ENCODE measurements at places on chromosomes 6 and 20. TPM values are rescaled to one million over a fixed set of nuclear protein-coding genes. Genes with fewer than 3 reads are reported as not detected.

DNA sequence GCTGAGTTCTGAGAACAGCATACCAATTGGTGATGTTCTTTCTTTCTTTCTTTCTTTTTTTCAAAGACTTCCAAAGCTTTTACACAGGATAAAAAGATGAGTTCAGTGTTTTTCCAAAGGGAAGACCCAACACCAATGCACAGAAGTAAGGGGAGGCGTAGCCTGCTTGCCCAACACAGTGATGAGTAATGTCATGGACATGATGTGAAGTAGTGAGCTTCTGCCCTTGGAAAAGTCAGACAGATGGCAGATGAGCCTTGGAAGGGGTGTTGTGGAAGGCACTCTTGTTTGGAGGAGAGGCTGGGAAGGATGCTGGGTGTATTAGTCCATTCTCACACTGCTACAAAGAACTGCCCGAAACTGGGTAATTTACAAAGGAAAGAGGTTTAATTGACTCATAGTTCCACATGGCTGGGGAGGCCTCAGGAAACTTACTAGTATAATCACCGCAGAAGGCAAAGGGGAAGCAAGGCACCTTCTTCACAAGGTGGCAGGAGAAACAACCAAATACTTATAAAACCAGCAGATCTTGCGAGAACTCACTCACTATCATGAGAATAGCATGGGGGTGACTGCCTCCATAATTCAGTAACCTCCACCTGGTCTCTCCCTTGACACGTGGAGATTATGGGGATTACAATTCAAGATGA is 12.6 kb downstream of the LRP11 start:
- DNase-seq = no peak

- no peak for DNase-seq
These were observed 42.8 kb upstream of the TASP1 start for GRCh38 chr20:13681248-13682125.

- no peak for DNase-seq
These were observed 115.7 kb downstream of the RWDD2A start for GRCh38 chr6:83308833-83309232.

Gene SALL4
- total RNA-seq = 3.5 TPM

DNA sequence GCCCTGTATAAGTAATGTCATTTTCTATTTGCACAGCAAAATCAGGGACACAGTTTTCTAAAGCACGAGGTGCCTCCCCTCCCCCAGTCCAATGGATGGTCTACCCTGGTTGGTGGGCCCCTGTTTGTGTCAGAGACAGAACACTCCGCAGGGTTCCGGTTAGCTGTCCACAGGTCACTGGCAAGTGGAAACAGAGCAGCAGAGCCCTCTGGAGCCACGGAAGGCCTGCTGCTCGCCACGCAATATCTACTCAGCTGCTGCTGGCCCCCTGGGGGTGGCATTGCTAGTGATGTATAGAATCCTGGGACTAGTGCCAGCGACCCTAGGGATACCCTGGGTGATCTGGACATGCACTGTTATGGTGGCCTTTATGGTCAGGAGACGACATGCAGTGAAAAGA is 50.4 kb downstream of the RIN2 start:
- DNase-seq = no peak

Gene KHDC1L
- total RNA-seq = not detected

DNA sequence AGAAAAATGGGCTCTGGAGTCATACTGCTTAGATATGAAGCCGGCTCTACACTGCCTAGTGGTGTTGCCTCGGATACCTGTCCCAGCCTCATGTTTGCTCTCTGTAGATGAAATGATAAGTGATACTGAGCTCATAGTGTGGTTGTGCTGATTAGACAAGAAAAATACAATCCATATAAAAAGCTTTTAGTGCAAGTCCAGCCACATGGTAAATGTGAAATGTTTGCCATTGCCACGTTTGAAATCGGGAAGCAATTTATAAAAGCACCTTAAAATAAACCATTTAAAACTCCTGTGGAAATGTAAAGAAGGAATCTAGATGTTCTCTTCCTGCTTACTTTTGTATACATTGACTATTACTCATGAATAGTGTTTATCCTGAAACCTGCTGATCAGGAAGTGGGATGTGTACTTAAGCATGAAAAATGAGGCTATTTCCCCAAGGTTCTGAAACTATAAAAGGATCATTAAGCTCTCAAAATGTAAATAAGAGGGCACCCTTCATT is 13.1 kb upstream of the PBOV1 start:
- DNase-seq = no peak

Gene LY6G5C
- 3.5 TPM for total RNA-seq

DNA sequence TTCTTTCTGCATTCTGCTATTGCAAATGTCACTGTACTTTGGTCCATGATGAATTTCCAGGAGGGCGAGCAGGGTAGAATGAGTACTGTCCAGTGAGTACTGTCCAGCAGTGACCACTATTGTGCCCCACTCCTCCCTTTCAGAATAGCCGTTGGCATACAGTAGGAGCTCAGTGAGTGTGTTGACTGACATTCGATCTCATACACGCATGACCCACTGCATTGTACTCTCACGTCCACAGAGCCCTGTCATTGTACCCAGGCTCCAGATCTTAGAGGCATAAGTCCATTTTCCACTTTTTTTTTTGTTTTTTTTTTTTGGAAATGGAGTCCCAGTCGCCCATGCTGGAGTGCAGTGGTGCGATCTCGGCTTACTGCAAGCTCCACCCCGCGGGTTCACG is 8.2 kb downstream of the DYNLRB1 start:
- no peak for DNase-seq

GRCh38 chr6:7203939-7204338 is 96.2 kb downstream of the RREB1 start:
- no peak for DNase-seq

DNA sequence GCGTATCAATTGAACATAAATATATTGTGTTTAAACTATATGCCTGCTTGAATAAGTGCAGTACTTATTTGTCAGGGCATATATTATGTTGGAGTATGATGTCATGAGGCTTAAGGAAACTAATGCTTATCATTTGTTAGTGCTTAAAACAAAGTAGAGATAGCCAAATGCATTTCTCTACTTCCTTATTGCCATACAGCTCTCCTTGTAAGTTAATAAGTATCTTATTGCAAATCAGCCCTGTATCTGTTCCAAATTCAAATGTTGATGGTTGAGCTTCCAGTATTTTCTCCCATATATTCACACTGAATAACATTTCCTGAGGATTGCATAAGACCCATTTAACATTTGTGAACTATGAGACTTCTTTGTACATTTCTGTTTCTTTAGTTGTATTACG is 57.8 kb downstream of the CARMIL1 start:
- no peak for DNase-seq

Gene RSPO3
- not detected for total RNA-seq

GRCh38 chr6:150002710-150003109 is 22.6 kb downstream of the RAET1L start:
- DNase-seq = no peak

Gene ENPP1
- under 0.01 TPM for total RNA-seq

Gene PRICKLE4
- 4.6 TPM for total RNA-seq

- peak; percentile 41 for DNase-seq
These were observed 119.1 kb downstream of the DHX35 start for GRCh38 chr20:39081255-39081654.

GRCh38 chr6:132614554-132614953 is 9.5 kb downstream of the TAAR2 start:
- peak; percentile 27 for DNase-seq

Gene PDYN
- not detected for total RNA-seq

- peak; percentile 76 for DNase-seq
These were observed 124.2 kb downstream of the LY86 start for GRCh38 chr6:6712449-6713403.

Gene BMP5
- total RNA-seq = not detected

DNA sequence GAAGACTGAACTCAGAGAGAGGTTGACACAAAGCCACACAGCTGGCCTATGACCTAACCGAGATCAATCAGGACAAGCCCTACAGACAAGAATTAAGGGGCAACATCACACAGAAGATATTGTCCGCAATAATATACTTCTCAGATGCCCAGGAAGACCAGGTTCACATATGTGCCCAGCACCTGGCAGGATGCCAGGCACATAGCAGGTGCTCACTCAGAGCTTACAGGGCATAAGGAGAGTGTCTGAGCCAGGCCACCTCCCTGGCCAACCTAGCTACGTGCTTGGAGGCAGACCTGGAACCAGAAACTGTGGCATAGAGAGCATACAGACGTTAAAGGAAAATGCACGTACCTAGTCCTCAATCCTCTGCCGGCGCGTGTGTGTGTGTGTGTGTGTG is 87.0 kb upstream of the LRFN2 start:
- DNase-seq = no peak

GRCh38 chr6:20577173-20577688 is 43.0 kb downstream of the CDKAL1 start:
- DNase-seq = no peak

DNA sequence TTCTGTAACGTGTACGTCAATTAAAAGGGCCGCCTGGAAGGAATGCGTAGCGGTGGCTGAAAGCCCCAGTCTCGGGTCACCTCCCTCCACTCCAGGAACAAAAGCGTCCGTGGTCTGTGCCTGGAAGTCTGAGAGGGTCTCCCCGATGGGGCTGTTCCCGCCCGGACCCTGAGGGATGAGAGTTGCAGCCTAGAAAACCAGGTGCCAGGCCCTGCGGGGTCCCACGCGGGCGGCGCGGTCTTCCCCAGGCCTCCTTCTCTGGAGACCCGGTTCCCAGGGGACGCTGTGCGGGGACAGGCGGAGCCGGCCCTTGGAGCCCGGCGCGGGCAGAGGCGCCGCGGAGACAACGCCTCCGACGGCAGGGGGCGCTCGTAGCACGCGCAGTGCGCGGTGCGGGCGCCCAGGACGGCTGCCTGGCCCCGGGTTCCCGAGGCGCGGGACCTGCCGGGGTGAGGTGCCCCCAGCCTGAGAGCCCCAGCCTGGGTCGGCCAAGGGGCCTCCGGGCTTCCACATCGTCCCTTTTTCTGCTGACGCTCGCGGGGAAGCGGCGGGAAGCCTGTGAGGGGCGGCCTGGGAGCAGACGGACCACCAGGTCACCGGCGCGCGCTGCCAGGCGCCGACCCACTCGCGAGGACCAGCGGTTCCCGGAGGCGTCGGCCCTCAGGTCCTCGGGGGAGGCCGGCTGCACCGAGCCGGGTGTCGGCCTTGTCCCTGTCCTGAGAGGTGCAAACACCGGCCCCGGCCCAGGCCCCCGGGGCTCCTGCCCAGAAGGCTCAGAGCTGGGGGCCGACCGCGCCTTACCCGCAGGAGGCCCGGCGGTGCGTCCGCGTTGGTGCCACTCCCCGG is 5.3 kb upstream of the FOXC1 start:
- peak; percentile 66 for DNase-seq

GRCh38 chr20:63206878-63207277 is 9.1 kb downstream of the YTHDF1 start:
- DNase-seq = no peak

Gene BPIFB4
- not detected for total RNA-seq

DNA sequence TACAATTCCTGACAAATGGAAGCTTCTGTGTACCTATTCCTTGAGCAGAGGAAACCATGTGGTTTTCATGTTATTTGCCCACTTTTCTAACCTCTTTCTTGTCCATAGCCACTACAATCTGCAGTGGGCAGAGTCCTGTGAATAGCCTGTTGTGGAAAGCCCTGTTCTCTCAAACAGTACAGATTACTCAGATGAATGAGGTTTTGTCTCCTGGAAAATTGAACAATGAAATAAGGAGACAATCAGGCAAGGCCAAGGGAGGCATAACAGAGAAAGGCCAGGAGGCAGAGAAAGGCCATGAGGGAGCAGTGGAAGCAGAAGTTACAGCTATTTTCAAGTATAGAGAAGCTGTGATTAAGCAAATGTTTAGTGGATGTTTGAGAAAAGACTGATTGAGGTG is 189.3 kb downstream of the GRIK2 start:
- DNase-seq = no peak

Gene ZBP1
- total RNA-seq = 0.54 TPM

Gene SLC35F1
- total RNA-seq = not detected

DNA sequence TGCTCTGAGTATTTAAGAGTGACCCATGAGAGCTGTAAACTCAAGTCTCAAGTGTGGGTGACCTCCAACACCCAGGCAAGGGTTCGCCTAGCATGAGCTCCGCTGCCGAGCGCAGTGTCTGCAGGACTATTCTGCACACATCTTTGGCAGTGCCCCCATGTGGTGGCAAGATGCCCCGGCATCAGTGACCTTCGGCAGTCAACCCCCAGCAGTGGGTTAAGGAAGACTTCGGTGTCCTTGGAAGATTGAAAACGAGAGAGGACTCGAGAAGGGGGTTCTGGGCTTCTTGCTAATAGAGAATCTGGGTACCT is 43.1 kb downstream of the RBM38 start:
- peak; percentile 27 for DNase-seq

GRCh38 chr6:52020945-52021570 is 66.4 kb downstream of the PKHD1 start:
- DNase-seq = no peak

- DNase-seq = no peak
These were observed 7.7 kb downstream of the ISM1 start for GRCh38 chr20:13228771-13229170.

Gene GPX5
- not detected for total RNA-seq

DNA sequence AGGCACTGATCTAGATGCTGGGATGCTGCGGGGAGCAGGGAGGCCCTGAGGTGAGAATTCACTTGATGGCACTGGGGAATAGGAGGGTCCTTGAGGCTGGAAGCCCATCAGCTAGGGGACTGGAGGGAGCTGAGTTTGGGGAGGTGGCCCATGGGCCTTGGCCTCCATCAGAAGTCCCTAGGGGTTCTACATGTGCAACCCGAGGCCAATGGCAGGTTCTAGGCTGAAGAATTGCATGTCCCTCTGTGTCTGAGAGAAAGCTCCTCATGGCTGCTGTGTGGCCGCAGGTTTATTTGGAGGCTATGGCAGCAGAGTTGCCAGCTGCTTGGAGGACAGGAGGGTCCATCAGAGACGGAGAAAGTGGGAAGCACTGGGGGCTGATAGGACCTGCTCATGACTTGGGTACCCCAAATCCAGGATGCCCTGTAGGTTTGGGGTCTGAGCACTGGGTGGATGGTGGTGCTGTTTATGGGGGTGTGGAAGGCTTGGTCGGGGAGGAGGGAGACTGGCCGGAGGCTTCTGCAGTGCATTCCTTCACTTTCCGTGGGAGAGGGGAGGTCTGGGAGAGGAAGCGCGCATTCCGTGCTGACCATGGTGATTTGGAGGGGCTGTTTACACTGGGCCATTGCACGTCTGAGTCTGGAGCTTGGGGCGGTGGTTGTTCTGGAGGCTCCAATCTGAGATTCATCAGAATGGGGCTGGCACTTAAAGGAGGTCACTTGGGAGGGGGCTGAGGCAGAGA is 24.8 kb upstream of the PHACTR3 start:
- no peak for DNase-seq

GRCh38 chr6:20861481-20861880 is 327.2 kb downstream of the CDKAL1 start:
- DNase-seq = no peak

DNA sequence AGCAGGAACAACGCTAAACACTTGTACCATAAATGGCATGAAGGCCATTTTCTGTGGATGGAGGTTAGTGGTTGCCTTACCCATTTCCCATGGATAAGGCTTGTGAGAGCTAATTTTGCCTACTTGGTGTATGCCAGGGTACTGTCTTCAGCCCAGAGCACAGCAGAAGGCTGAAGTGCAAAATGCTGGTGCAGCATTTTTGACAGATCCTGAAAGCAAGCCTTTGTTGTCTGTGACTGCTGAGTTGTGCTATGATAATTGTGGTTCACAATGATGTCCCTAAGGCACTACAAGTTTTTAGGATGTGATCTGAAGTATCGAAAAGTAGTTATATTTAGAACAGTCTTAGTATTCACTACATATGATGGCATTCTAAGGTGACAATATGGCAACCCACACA is 14.7 kb upstream of the HMGN3 start:
- no peak for DNase-seq

GRCh38 chr6:43703512-43704429 is 16.2 kb upstream of the MRPS18A start:
- no peak for DNase-seq

Gene RPP40
- total RNA-seq = 5.9 TPM

Data from hematopoietic multipotent progenitor cell (in vitro differentiated cells).